Posterior cingulate gyrus (tissue), 11 donors: ENCODE measurements at places on chromosomes 12 and 14.

DNA sequence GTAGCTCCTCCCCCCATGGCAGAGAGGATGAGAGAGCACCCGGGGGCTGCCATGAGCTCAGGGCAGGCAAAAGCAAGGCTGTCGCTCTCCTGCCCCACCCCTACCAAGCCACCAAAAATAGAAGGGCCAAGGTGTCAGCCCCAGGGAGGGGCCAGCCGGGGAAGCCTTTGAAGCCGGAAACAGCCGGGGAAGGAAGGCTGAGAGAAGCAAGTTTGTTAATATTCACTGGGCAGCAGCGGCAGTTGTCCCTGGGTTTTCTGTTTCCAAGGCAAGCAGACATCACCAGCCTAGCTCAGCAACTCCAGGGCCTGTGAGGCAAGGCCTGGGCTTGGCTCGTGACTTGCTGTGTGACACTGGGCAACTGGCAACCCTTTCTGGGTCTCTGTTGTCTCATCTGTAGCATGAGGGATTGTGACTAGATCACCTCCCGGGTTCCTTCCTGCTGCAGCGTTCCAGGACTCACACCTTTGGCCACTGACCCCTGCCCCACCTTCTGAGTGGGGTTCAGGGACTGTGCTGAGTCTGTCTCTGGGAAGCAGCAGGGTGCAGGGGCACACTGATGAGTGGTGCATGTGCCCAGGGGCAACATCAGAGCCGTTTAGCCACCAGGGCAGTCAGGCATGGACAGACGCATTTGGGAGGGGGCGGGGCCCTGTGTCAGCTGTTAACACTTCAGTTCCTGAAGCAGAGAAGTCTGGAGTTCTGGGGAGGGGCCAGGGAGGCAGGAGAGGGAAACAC, 24.3 kb downstream of the SYNDIG1L start:
- no peak for DNase-seq

GRCh38 chr14:85010186-85010585, 519.8 kb upstream of the FLRT2 start:
- no peak for DNase-seq

- no peak for DNase-seq
Measured at GRCh38 chr14:68331426-68331825, 461.4 kb downstream of the ZFP36L1 start.

GRCh38 chr12:98387444-98387843, 127.9 kb upstream of the TMPO start:
- no peak for DNase-seq

DNA sequence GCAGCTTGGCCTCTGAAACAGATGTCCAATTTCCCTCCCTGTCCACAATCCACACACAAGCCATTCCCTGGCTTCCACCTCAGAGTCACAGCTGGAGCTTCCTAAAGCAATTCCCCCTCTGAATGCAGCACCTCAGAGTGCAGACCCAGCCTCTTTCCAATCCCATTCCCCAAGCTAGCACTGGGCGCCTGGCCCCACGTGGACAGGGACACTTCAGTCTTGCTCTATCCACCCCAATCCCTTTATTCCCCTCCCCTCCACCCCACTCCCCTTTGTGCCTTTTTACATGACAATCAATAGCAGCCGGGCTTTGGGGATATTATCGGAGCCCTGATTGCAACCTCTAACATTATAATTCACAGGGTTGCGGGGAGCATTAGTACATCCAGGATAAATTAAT, 292.6 kb downstream of the TTC8 start:
- DNase-seq, result no peak

GRCh38 chr12:109291521-109292341, 17.4 kb downstream of the FOXN4 start:
- peak; percentile 81 for DNase-seq

- no peak for DNase-seq
Measured at GRCh38 chr12:3107954-3108353, 30.8 kb downstream of the TSPAN9 start.

DNA sequence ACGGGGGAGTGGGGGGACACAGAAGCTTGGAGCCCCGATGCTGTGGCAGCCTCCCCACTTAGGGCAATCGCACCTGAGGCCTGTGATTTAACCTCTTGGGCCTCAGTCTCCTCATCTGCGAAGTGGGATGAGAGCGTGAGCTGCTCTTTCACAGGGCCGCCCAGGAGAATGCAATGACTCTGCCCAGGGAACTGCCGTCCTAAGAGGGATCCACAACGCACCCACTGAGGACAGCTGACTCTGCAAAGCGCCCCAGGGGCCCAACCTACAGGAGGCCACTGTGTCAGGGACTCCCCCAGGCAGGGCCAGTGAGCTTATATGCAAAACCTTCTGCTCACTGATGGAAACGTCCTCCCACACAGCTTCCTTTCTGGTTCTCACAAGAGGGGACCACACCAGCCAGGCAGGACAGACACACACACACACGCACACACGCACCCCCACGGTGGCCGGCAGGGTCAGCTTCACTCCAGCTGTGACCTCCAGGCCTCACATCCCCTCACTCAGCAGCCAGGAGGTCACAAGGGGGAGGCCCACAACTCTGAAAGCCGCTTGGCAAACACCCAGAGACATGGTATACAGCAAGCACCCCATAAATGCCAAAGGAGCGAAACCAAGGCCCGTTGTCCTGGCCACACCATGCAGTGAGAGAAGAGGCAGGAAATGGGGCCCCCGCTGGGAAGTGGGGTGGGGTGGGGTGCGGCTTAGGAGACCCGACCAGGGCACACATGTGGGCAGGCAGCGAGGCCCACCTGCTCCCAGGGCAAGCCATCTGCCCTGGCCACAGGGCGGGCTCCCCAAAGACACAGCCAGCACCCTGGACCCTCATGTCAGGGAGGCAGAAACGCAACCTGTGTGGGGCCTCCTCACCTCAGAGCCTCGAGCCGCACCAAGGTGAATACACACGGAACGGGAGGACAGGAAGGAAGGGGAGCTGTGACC, 73.3 kb downstream of the NCOR2 start:
- DNase-seq, result no peak

DNA sequence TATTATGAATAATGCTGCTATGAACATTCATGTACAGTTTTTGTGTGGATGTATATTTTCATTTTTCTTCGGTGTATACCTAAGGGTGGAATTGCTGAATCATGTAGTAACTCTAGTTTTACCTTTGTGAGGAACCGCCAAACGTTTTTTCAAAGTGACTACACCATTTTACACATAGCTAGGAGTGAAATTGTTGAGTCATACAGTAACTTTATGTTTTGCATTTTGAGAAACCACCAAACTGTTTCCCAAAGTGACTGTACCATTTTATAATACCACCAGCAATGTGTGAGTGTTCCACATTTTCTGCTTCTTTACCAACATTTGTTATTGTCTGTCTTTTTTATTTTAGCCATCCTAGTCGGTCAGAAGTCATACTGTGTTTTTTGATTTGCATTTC, 3.1 kb upstream of the TPH2 start:
- no peak for DNase-seq

DNA sequence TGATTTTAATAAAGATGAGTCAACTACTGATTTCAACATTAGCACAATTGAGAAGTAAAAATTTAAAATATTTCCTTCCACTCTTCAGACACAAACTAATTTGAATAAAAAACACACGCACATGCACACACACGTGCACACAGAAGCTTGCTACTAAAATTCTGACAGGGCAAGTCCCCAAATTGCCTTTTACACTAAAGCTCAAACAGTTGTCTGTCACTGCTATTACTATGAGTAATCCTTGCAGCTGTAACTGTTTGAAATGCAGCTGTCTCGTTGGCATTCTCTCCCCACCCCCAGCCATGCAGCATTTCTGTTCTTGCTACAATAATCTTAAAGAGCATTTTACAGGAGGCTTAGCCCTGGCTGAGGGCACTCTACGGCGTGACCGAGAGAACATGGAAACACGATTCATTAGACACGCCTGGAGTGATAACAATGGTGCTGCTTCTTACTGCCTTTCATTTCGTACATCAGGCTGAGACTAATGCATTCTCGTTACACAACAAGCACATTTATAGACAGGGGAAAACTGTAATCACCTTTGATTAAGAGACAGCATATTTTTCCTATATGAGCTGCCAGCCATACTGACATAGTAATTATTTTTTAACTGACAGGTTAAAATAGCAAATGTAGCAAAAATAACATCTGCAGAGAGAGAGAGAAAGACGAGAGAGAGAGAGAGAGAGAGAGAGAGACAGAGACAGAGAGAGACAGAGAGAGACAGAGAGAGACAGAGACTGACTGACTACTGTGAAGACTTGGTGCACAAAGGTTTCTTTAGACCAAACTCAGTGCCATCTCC, 153.8 kb downstream of the MED13L start:
- DNase-seq, result peak; percentile 85

GRCh38 chr14:99236386-99237138, 35.4 kb downstream of the BCL11B start:
- DNase-seq, result no peak

DNA sequence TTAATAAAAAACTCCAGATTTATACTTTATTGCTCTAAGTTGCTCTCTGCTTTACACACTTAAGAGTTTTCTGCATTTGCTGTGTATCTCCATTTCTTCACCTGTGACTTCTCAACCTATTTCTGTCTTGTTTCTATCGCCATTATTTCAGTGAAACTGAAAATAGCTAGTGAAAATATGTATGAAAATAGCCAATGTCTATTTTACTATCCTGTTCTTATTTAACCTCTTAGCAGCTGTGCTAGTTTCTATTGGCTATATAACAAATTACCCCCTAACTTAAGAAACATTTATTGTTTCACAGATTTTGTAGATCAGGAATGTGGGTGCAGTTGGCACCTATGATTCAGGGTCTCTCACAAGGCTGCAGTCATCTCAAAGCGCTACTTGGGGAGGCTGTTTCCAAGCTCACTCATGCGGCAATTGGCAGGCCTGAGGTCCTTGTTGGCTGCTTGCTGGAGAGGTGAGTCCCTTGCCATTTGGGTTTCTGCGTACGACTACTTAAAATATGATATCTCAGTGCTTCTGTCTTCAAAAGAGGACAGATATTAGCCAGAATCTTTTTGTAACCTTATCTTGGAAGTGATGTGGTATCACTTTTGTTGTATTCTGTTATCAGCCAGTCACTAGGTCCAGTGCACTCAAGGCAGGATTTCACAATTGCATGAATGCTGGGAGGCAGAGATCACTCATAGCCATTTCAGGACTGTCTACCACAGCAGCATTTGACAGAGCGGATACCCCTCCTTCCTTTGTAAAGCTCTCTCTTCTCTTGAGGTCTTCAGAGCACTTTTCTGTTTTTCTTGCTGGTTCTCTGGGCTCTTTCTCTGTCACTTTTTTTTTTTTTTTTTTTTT, 7.2 kb downstream of the ERC1 start:
- DNase-seq, result no peak

GRCh38 chr14:103067231-103067954, 10.0 kb upstream of the CDC42BPB start:
- no peak for DNase-seq
